ENCODE measurements at places on chromosomes 11 and 22.

GRCh38 chr11:90310210-90310609 is 87.4 kb upstream of the CHORDC1 start:
- no peak for DNase-seq

- no peak for DNase-seq
These were observed 52.4 kb downstream of the LARGE2 start for GRCh38 chr11:45974806-45975205.

DNA sequence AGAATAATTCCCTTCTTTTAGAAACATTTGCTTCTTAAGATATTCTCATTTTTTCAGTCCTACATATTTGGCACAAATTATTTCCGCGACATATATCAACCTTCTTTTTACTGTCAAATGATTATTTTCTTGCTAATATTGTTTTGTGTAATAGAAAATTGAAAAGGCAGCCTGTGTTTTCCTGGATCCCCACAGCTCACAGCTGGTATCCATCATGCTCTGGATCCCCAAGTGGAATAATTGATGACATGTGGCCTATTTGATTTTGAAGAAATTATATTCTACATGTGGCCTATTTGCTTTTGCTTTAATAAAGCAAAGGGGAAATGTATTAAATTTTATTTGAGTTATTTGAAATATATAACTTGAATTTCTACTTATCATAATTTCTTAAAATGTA is 199.4 kb upstream of the LUZP2 start:
- no peak for DNase-seq

DNA sequence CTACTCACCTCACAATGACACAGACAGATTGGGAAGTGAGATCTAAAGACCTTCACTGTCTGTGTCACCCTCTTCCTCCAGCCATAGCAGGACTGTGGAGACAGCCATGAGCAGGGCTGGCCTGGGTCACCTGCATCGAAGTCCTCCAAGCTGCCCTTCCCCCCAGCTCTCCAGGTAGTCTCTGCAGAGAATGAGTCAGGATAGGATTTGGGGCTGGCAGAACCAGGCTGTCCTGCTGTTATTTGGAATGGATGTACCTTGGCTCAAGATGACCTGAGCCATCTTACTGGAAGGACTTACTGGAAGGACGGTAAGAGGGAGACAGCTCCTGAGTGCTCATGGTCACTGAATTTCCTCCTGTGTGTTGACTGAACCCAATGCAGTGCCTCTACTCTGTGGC is 29.2 kb downstream of the GGTLC2 start:
- DNase-seq = no peak

DNA sequence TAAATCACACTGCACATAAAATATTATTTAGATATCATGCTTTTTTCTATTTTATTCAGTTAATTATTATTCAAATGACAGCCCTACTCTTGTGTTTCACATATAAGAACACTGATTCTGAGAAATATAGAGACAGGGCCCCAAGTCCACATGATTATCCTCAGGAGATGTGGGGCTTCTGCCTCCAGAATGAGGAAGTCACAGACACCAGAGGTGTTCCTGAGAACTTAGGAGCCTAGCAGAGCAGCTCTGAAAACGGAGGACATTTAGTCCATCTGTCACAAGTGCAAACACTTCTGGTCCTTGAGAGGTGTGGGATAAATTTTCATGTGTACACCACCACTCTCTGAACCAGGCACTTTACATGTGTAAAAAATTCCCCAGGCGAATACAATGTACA is 26.2 kb downstream of the TRIM66 start:
- no peak for DNase-seq

DNA sequence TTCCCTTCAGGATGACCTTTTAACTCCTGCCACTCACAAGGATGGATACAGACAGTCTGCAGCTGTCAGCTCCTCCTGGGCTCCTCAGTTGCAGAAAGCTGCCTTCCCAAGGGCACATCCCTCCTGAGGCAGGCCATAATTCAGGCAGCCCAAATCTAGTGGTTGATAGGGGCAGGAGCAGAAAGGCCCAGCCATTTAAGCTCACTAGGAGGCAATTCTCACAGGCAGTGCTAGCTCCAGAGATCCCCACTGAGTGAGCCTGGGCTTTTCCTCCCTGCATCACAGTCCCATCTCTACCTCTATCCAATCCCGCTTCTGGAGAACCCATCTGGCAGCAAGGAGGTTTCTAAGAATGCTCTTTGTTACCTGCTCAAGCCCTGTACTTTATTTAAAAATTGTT is 200.6 kb downstream of the ARHGAP42 start:
- no peak for DNase-seq

DNA sequence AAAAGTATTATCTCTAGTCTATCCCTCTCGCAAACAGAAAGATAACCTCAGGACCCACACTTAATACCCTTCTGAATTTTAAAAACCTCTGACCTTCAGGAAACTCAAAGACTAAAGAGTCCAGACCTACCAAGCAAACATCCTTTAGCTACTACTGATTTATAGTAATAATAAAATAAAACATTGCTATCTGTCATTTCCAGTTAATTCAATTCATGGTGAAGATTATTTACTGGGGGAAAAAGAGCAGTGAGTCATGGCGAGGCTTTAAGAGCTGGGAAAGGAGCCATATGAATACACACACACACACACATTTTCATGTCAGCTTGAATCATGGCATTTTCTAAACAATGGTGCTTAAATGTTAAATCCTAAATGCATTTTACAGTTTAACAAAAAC is 87.1 kb downstream of the FAM76B start:
- no peak for DNase-seq

DNA sequence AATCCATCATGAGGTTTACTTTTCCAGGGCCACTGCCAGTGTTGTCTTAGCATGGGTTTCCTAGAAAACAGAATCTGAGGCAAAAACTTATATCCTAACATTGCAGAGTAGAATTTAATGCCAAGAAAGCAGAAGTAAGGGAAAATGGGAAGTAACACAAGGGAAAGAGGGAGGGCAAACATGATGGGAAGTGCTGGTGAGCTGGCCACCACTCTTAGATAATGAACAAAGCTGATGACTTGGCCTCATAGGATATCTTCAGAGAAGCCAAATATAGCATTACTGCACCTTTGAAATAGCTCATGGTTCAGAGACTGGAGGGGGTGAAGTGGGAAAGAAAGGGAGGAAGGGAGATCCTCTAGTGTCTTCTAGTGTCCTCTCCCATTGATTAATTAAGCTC is 24.8 kb upstream of the CALCB start:
- DNase-seq = peak; percentile 14
